ENCODE measurements at places on chromosomes 1 and 21.

- no peak for DNase-seq
Observed at GRCh38 chr1:220750131-220750515, 2.0 kb downstream of the MTARC2 start.

DNA sequence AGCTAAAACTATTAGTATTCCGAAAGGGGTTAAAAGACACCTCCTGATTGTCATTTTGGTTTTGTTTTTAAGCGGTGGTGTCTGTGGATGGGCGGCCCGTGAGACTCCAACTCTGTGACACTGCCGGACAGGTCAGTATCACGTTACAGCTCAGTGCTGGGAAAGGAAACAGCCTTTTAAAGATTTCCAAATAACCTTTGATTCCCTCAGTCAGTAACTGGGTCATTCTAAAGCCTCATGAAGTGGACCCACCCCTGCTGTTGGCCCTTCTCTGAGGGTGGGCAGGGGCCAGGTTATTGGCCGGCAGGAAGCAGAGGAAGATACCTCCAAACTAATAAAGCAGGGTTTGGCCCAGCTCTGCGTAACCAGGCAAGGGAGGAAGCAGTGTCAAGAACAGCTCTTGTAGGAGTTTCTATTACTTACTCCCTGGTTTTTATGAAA is 2.3 kb downstream of the RHOU start:
- DNase-seq: no peak

- no peak for DNase-seq
Observed at GRCh38 chr1:234776876-234777855, 167.2 kb upstream of the IRF2BP2 start.

DNA sequence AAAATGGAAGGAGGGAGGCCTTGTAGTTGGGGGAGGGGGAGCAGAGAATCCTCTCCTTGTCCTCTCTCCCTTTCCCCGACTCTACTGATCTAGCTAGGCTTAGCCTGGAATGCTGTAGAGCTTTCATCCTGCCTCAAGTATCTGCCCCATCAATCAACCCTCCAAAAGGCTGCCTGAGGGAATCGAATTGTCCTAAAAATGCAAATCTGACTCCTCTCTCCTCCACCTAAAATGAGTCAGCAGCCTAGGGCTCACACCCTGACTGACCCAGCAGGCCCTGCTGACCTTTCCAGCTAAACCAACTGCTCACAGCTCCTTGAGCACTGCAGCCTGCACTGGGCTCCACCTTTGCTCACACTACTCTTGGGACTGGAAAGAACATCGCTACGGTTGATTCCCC is 2.8 kb downstream of the HPDL start:
- DNase-seq: no peak

DNA sequence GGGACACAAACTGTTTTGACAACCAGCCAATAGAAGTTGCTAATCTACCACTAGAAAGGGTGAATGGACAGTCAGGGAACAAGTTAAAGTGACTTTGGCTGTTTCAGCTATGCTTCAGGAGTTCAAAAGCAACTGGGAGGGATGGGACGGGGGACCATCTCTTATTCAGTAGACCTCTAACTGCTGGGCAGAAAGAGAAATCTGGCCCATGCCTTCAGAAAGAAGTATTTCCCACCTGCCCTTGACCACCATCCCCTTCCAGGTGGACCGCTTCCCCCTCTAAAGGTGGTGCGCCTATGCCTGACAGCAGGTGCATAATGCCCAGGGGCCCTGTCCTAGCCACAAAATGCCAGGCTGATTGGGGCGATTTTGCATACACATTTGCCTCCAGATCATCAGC is 5.2 kb downstream of the ITPKB start:
- no peak for DNase-seq
